RWPE2 (cell line): ENCODE measurements at places on chromosomes 5 and 9.

GRCh38 chr5:109779036-109779735 is 89.5 kb downstream of the MAN2A1 start:
- no peak for DNase-seq

- DNase-seq = no peak
Observed at GRCh38 chr5:150148117-150148927, 7.3 kb downstream of the PDGFRB start.

GRCh38 chr5:134975078-134975715 is 7.5 kb downstream of the CATSPER3 start:
- no peak for DNase-seq

GRCh38 chr9:117644932-117645636 is 59.1 kb upstream of the TLR4 start:
- DNase-seq = no peak

- DNase-seq = no peak
Observed at GRCh38 chr5:180299526-180299925, 7.6 kb upstream of the MAPK9 start.

DNA sequence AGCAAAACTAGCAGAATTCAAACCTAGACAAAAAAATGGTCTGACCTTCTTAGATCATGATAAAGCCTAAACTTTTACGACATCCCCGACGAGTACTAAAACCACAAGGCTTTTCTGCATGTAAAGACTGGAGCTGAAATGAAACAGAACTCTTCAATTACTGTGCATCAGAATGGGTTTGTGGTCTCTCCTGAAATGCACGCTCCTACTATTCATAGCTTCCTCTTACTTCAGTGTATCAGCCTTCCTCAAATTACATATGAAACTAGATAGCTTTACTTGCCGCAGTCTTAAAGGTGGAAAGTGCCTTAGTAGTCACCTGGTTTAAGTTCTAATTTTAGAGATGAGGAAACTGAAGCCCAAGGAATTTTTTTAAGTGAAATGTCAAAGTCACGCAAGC is 24.6 kb upstream of the MED10 start:
- no peak for DNase-seq

- DNase-seq = no peak
Observed at GRCh38 chr5:88660947-88661805, 221.8 kb downstream of the MEF2C start.

- no peak for DNase-seq
Observed at GRCh38 chr5:65305913-65306312, 175.8 kb downstream of the ADAMTS6 start.
